Neural progenitor cell (in vitro differentiated cells): ENCODE measurements at places on chromosomes 5 and 9.

GRCh38 chr5:138793575-138793974, 40.4 kb downstream of the CTNNA1 start:
- DNase-seq, result no peak

- peak; percentile 50 for DNase-seq
Measured at GRCh38 chr5:31664566-31664965, 25.6 kb downstream of the PDZD2 start.

GRCh38 chr9:112489039-112489546, 2.5 kb downstream of the KIAA1958 start:
- peak; percentile 42 for DNase-seq

- DNase-seq, result peak; percentile 24
Measured at GRCh38 chr9:116715751-116716150, 28.6 kb downstream of the TRIM32 start.

DNA sequence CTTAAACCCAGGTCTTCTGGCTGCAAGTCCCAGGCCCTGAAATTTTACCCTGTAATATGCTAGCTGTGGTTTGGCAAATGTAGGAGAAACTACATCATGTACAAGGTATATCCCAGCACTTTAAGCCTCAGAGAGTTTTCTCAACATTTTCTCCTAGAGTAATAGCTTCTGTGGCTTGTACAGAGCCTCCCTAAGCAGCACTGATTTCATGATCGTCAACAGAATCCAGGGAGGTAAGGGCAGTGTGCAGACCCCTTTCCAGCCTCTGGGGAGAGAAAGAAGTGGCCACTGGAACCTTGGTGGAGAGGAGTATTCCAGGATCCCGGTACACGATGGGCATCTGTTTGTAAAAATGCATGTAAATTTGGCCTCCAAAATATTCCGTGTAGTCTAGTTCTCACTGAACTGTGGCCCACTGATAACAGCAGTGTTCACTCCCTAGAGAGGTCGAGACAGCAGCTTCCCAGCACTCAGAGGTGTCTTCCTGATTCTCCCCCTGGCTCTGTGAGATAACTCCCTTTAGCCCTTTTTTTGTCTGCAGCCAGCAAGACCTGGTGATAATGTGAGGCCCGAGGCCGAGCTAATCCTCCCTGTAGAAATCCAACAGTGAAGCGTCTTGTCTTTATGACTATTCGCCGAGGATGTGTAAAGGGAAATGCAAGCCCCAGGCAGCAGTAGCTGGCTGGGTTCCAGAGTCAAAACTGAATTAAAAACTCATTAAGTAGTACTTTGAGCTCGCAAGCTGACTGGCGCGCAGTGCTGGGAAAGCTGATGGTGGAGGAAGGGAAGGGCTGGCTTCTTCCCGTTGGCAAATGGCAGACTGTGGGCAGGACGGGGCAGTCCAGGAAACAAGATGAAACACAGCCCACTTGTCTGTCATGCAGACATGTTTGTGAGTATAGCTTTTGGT, 59.0 kb downstream of the MAP1B start:
- peak; percentile 80 for DNase-seq

DNA sequence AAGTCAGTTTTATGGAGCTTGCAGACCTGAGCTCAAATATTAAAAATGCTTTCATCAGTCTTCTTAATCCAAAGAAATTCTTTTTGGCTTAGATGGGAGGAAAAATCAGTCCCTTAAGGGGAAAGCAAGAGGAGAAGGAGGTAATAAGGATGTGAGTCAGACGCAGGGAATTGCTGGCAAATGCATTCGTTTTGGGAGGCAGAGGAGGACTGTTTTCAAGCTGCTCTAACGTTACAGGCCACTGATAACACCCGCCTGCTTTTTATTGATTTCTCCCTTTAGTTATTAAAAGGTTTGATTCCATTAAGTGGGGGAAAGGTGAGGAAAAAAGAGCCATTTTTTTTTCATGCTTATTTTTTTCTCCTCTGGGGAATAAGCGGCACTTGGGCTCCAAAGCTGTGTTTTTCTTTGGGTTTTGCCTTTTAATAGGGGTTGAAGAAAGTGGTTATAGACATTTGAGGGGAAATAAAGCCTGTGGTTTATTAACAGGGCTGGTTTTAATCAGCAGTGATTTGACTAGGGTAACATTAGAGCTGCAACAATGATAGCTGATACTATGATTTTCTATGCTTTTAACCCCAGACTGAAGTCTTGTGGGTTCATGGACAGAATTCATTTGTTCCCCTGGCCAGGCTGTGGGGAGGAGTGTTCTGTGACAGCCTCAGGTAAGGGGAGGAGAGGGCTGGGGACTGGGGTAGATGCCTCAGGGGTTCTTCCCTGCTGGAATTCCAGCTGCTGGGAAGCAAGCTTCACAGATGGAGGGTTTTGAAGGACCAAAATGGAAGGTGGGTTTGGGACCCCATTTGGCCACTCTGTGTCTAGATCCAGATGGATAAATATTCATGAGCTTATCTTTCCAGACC, 225.2 kb downstream of the GAS1 start:
- DNase-seq, result no peak

DNA sequence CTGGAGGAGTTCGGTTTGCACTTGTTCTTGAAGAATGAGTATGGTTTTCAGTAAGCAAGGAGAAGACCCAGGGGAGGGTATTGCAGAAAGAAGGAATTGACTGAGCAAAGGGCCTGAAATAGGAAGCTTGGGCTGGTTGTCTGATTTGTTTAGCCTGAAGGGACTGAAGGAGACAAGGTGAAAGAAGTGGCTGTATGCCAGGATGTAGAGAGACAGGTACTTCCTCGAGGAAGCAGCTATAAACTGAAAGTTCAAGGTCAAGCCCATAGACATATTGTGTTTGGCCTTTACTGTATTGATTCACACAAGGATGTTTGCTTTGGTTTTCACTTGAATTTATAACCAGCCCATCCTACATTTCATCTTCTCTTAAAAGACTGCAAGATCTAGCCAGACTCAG, 183.1 kb downstream of the PALM2AKAP2 start:
- DNase-seq, result no peak

- no peak for DNase-seq
Measured at GRCh38 chr9:2210201-2210600, 195.1 kb downstream of the SMARCA2 start.

- no peak for DNase-seq
Measured at GRCh38 chr5:34555699-34556508, 100.2 kb upstream of the RAI14 start.

DNA sequence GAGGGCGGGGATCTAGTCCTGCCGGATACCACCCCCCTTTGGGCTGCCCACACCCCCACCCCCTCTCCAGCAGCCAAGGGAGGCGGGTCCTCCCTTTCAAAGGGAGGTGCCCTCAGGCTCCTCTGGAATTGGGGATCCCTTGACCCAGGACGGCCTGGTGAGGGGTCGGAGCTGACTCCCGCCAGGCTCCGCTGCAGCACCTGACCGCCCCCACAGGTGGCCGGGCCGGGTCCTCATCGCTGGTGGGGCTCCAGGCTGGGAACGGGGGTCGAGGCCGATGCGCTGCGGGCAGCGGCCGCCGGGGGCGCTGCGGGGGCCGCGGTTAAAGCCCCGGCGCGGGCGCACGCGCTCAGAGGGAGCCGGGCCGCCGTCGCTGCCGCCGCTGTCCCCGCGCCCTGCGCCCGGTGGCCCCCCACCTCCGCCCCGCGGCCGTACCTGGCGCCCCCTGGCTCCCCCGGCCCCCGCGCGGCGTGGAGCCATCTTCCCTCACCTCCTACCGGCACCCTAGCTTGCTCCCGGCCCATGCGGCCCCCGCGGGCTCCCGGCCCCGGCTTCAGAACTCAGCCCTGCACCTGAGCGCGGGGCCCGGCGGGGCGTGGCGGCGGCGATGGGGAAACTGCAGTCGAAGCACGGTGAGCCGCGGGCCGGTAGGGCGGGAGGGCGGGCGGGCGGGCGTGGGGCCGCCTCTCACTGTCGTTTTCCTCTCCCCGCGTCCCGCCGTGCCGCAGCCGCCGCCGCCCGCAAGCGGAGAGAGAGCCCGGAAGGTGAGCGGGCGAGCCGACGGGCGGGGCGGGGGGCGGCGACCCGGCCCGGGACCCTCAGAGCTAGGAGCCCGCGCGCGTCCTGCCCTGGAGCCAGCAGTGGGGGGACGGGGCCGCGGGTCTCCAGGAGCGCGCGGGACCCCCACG, at the start of gene NKD2:
Gene NKD2 (plus strand): TSS at position 352 of the 908 bp plus-strand sequence. CDS start 256 bp downstream, at position 608.
- peak; percentile 82 for DNase-seq

GRCh38 chr5:39712316-39713249, 287.8 kb upstream of the DAB2 start:
- DNase-seq, result no peak

- DNase-seq, result no peak
Measured at GRCh38 chr5:77204967-77205366, 5.5 kb upstream of the PDE8B start.

DNA sequence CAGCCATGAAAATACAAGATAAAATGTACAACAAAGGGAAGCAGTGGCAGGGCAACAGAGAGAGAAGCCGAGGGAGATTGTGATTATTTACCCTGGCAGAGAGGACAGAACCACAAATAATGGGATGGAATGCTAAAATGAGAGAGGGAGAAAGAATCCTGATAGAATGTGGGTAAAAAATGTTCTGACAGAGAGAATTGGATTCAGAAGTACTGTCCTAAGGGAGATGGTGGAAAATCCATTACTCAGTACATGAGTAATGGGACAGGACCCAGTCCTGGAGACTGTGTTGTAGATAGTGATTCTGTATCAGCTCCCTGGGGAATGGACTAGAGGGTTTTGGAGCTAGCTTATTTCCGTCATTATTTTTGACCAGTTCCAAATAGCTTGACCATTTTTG, 831.5 kb downstream of the MAT2B start:
- DNase-seq, result no peak

- no peak for DNase-seq
Measured at GRCh38 chr9:134540276-134541096, 101.1 kb upstream of the COL5A1 start.

- DNase-seq, result peak; percentile 71
Measured at GRCh38 chr9:136544548-136544963, 1.3 kb downstream of the NOTCH1 start.

DNA sequence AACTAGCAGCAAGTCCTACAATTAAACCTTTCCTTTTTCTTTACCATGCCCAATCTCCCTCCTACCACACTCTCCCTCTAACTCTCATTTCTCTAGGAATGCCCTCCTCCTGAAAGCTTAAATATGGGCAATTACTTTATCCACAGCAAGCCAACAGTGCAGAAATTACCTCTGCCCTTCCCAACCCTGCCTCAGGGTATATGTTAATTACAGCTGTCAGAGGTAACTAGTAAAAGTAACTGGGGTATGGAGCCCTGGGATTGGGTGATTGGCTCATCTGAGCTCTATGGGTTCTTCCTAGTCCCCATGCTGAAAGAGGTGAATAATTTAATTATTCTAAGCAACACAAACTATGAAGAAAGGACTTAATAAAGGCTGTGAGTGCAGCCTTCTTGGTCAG, 478.9 kb upstream of the NMUR2 start:
- DNase-seq, result no peak

- DNase-seq, result no peak
Measured at GRCh38 chr5:137400571-137400970, 98.6 kb downstream of the SPOCK1 start.

DNA sequence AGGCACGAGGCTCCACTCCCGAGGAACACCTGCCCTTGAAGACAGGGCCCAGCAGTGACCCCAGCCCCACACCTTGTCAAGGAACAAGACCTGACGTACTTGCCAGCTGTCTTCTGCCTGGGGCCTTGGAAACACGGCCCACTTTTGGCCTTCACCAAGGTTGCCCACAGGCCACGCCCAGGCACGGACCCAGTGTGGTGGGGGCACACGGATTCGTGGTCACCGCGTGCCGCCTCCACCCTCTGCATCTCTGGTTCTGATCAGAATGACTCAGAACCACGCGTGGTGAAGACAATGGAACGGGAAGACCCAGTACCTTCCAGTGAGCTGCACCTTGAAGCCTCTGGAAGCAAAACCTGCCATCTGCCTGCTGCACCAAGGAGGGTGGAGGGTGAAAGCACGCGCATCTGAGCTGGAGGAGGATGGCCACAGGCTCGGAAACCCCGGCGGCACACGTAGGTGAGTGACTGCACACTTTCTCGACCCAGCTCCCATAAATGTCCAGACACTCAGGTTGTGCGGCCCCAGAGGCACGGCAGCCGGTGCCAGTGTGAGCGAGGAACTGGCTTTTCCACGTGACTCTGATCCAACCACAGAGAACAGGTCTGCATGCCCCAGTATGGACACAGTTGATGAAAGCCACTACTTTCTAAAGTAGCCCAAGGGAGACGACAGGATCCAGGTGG, 36.5 kb downstream of the LPCAT1 start:
- DNase-seq, result no peak

DNA sequence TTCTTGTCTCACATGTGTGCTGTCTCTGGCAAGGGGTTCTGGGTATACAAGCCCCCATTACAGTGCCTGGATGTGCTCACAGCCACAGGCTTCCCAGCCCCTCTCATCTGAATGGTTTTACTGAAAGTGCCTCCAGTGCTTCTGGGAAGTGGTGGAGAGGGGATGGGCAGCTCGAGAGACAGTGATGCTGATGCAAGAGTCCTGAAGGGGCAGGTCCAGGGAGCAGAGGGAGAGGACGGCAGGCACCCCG, 93.5 kb downstream of the PHF2 start:
- no peak for DNase-seq

- DNase-seq, result peak; percentile 98
Measured at GRCh38 chr5:140547508-140548299, at the start of gene EIF4EBP3. Gene EIF4EBP3 (plus strand): TSS chr5:140547662. CDS start chr5:140547738, 76 bp downstream.

GRCh38 chr5:87770601-87771121, 357.9 kb upstream of the CCNH start:
- peak; percentile 51 for DNase-seq

DNA sequence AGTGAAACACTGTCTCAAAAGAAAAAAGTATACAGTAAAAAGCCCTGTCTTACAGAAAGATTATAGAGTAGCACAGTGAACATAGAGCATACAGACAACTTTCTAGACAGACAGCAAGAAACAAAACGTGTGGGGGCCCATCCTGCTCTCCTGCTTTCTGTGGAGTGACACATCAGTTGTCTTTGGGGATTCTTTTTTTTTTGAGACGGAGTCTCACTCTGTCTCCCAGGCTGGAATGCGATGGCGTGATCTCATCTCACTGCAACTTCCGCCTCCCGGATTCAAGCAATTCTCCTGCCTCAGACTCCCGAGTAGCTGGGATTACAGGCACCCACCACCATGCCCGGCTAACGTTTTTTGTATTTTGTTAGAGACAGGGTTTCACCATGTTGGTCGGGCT, 14.9 kb downstream of the CDHR2 start:
- no peak for DNase-seq

- DNase-seq, result no peak
Measured at GRCh38 chr5:89229331-89230070, 346.5 kb upstream of the MEF2C start.

DNA sequence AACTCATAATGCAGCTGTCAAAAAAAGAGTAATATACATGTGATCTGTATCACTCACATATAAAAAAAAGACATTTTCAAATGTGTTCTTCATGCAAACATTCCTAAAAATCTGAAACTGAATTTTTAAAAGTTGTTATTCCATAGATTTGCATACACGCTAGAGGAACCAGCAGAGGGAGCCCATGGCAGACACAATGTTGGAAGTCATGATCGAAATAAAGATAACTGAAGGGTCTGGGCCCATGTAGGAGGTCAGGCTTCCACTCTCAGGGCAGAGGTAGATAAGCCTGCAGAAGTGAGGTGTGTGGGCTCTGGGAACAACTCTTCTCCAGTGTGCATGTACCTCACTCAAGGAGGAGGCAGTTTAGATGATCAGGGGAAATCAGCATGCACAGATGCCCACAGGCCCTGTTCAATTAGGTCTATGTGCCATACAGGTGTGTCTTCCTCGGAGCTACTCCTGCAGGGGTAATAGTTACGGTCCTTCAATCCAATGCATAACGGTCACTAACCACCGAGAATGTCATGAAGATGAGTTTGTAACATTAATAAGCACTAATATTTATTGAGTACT, 208.6 kb downstream of the EPB41L4A start:
- peak; percentile 63 for DNase-seq
